ENCODE measurements at places on chromosomes 6 and 20.
A peak's percentile ranks its signal among the peaks of the same experiment; 100 is the strongest.

DNA sequence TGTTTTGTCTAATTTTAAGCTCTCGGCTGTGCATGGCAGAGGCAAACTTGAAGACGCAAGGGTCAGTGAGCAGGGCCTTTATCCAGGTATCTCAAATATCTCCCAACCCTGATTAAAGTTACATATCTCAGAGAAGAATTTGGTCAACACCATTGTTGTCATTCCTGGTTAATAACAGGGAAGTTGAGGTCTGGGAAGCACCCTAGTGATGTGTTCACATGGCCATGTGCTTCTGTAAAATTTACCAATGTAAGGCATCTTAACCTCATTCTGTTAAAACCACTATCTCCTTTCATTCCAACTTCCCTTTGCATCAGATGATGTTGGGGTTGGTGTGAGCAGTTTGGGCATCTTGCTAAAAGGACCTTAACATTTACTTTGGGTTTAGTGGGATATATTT, 4.0 kb upstream of the FAM110A start:
- no peak for DNase-seq

DNA sequence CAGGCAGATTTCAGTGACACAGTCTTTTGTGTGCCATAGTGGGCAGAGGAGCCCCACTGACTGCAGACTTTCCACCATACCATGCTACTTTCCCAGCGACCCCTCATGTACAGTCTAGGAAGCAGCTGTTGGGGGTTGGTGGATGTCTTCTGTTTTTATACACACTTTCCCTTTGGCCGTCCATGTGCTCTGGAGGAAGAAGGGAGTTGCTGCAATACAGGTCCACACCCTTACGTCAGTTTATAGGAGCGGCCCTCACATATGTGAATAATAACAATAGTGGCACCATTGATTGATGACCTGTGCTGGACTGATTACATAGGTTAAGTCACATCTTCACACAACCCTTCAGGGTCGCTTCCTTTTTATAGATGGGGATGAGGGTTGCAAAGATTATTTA, 17.5 kb upstream of the CCN2 start:
- no peak for DNase-seq

DNA sequence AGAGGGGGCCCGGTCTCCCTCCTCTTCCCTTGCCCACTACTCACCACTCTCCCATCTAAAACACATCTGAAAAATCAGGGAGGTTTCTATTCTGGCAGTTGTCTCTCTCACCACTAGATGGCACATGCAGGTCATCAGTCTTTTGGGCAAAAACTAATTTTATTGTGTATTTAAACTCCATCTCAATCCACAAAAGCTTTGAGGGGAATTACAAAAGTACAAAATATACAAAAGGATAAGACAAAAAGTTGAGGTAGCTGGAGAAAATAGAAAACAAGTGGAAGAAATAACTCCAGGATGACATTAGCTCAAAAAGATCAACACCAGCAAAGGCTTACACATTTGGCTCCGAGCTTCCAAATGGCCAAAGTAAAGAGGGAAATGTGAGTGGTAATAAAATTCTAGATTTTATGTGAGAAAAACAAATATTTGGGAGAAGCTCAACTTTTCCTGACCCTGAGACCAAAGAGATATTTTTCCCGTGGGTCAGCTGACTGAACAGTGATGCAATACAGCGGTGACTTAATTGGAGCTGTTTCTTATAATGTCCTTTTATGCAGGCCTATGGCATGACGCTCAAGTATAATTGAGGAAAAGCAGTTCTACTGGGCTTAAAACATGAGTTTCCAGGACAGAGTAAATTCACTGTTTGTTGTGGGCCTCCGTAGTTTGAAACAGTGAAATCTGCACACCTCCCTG, 79.8 kb upstream of the CHD6 start:
- DNase-seq = peak; percentile 59

- DNase-seq = no peak
Observed at GRCh38 chr6:4378319-4378996, 243.1 kb upstream of the ECI2 start.

DNA sequence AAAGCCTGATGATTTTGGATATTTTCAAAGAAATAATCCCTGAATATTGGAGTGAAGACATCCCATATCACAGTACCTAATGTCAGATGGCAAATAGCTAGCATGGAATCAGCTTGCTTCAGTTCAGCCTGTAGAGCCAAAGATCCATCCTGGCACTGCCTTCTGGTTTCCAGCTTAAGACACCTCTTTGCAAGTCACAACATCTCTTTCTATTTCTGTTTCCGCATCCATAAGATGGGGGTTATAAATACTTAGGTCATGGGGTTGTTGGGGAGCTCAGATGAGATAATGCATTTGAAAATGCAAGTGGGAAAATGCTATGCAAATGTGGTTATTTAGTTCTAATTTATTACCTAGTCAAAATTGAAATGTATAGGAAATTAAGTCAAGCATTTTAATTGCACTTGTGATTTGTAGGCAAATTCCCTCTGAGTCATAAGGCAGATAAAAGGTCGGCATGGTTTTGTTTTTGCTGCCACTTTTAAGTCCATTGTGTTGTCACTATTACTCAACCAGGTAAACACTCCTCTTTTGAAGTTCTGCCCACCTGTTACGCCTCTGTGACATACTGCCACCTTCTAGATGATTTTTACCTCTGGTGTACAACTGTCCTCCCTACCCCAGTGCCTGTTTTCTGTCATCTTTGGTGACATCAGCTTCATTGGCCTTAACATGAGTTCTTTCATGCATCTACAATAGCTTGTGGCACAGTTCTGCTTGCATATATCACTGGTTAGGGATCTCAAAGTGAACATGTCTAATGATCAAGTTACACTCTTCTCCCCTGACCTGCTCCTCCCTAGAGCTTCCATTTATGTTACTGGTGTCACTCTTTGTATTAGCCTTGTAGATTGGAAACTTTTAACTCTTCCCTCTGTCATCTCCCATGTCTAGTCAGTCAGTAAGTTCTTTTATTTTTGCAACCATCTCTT, 96.6 kb downstream of the CDKAL1 start:
- DNase-seq = peak; percentile 96

DNA sequence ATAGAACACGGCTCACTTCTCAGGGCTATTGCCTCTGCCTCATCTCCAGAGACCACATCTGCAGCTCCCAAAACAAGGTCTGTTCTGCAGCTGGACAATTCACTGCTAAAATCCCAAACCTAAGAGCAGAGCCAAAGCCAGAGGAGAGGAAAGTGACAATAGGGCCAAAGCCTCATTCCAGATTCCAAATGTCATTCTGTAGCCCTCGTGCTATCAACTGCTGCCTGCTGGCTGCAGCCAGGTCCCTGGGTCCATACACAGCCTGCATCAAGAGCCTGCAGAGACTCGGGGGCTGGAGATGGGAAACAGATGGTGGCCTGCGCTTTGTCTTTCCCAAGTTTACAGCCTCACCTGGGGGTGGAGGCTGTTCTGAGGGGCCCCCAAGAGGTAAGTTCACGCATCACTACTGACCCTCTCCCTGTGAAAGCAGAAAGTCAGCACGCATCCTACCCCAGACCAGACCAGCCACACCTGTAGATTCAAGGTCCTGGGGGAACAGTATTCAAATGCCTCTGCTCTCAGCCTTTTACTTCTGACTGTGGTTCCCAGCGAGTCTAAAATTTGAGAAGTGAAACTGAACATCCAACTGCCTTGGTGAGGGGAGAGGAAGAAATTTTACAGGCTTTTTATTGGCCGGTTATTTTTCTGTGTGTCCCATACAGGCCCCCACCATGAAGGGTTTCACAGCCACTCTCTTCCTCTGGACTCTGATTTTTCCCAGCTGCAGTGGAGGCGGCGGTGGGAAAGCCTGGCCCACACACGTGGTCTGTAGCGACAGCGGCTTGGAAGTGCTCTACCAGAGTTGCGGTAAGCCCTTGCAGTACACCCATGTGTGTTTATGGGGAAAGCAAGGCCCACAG, at the start of gene LY86:
TSS of gene LY86 (plus strand) at position 657 of the 860 bp plus-strand sequence. CDS start at position 672, 15 bp downstream.
- DNase-seq = no peak

GRCh38 chr6:73923905-73924485, 228.0 kb downstream of the CD109 start:
- DNase-seq = no peak

DNA sequence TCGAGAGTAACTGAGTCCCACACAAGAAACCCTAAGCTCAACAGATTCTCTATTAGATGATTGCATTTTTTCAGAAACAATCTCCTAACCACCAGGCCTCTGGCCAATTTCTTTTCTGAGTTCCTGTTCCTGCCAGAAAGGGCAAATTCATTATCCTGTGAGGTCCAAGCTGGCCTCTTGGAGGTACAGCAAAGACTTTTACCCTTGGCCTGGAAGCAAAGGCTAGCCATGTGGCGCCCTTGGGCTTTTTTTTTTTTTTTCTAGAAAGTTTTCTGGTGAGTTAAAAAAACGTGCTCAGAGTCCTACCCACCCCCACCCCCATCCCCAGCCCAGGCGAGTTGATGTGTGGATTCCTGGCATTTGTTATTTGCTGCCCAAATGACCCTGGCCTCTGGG, 59.0 kb upstream of the EEF1A1 start:
- DNase-seq = no peak

DNA sequence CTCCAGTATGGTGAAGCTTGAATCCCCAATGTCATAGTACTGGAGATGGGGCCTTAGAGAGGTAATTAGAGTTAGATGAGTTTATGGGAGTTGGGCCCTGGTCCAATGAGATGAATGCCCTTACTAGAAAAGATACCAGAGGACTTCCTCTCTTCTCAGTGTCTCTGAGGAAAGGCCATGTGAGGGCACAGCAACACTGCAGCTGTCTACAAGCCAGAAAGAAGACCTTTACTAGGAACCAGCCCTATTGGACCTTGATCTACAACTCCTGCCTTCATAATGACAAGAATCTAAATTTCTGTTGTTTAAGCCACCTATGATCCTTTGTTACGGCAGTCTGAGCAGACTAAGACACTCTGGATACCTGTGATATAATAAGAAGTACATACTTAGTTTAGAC, 31.4 kb upstream of the AKAP7 start:
- DNase-seq = no peak

DNA sequence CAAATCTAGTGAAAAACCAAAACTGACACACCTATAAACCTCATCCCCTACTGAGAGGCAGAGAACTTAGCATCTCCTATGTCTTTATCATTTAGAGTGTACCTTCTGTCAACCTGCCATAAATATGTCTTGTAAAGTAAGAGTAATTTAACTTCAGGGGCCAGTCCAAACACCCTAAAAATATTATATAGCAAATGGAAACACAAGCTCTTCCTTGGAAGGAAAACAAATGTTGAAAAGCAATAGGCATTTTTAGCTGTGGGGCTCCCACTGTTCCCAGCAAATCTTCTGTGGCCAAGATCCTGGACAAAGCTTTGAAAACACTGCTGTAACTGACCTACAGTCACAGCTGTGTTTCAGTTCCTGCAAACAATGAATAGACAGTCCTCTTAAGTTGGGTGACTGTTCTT, 140.0 kb upstream of the RNF217 start:
- no peak for DNase-seq

DNA sequence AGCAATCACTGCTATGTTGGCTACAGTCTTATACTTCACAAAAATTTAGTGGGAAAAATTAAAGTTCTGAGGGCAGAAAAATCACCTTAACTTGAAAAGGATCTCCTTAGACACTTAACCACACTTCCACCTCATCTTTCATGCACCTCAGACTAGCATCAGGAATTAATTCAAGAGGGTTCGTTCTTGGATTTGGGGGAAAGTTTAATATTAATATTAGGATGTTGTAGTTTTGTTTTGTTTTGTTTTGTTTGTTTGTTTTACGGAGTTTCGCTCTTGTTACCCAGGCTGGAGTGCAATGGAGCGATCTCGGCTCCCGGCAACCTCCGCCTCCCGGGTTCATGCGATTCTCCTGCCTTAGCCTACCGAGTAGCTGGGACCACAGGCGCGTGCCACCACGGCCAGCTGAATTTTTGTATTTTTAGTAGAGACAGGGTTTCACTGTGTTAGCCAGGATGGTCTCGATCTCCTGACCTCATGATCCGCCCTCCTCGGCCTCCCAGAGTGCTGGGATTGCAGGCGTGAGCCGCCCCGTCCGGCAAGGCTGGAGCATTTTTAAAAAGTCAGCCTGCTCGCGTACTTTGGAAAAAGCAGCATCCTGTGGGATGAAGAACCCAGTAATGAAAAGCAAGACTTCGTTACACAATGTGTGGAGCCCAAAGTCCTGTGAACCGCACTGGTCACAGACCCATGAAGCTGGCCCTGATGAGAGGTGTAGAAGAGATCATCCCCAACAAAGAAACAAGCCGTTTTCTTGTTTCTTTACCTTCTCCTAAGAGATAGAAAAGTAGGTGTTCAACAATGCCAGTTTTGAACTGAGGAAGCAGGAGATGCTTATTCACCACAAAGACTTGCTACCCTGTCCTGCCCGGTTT, 194.9 kb downstream of the GPX5 start:
- DNase-seq = no peak

DNA sequence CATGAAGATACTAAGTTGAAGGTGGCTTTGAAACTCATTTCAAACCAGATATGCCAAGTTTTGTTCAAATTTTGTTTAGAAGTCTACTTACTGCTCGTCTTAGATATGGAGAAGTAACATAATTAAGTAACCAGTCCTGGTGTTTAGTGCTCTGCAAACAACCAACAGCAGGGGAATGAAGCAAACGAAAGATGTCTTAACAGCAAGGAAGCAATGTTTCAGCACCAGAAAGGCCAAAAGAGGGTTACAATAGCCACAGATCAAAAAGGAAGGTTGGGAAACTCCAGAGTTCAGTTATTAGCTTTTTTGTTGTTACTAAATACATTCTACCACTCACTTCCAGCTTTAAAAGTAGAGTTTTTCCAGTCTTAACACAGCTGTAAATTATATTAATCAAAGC, 45.1 kb downstream of the LHFPL5 start:
- no peak for DNase-seq

DNA sequence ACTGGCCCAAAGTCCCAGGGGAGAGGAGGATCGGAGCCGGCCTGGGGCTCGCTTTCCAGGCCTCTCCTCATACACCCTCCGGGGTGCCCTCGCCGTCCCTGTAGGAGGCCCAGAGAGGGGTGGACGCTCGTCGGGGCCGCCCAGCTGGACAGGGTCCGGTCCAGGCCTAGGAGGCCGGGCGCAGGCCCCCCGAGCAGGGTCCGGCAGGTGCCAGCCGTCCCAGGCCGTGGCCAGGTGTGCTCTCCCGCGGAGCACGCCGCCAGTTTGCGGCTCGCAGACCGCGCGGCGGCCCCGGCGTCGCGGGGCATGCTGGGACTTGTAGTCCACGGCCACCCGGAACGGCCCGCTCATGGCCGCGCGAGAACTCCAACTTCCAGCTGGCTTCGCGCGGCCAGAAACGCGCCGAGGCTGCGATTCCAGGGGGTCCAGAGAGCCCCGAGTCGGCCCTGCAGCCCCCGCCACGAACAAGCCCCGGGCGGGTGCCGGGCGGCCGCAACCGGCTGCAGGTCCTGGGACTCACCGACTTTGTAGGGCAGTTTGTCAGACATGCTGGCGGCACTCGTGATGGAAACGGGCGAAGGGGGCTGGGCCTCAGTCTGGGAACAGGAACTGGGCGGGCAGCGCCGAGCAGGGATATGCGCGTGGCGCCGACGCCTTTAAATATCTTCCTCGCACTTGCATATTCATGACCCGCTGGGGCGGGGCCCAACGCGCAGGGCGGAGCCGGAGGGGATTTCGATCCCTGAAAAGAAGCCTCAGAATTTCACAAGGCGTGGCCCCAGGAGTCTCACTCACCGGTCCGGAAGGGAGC, at the start of gene AHCY:
TSS of gene AHCY (minus strand) at position 633 of the 811 bp plus-strand sequence. CDS start at position 548, 85 bp downstream.
- DNase-seq = peak; percentile 91

All from NCI-H2029 treated with DMSO at 0.1 percent for 48 hours (cell line).